ENCODE measurements at places on chromosomes 6 and 20.

DNA sequence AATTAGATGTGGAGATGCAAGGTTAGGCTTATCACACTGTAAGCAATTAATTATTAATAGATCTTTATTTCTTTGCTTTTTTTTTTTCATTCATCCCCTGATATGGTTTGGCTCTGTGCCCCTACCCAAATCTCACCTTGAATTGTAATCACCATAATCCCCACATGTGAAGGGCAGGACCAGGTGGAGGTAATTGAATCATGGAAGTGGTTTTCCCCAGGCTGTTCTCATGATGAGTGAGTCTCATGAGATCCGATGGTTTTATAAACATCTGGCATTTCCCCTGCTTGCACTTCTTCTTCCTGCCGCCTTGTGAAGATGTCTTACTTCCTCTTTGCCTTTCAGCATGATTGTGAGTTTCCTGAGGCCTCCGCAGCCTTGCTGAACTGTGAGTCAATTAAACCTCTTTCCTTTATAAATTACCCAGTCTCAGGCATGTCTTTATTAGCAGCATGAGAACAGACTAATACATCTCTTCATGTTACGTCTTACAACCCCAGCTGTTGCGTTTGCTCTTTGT, 333.8 kb downstream of the CDH26 start:
- DNase-seq, result no peak

DNA sequence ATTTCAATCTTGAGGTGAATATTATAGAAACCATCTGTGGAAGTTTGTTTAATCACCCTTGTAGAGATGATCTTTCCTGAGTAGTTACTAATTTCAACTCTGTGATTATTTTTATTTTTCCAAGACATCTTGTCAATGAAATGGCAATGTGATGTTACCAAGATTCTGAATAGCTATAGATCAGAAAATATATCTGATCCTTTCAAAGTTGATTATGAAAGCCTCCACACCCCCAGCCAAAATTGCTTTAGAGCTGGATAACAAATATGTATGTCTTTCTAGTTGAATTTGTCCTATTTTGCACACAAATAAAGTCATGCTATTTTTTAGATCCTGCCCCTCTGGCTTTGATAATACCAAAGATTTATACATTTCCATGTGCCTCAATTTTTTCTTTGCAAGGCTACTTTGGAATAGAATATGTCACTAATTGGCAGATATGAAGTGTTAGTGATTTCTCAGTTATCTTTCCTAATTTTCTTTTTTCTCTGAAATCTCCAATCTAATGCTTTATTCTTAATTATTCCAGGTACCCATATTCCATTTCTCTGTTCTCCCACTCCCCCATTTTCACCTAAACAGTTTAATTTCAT, 5.0 kb downstream of the SIM1 start:
- DNase-seq, result no peak

DNA sequence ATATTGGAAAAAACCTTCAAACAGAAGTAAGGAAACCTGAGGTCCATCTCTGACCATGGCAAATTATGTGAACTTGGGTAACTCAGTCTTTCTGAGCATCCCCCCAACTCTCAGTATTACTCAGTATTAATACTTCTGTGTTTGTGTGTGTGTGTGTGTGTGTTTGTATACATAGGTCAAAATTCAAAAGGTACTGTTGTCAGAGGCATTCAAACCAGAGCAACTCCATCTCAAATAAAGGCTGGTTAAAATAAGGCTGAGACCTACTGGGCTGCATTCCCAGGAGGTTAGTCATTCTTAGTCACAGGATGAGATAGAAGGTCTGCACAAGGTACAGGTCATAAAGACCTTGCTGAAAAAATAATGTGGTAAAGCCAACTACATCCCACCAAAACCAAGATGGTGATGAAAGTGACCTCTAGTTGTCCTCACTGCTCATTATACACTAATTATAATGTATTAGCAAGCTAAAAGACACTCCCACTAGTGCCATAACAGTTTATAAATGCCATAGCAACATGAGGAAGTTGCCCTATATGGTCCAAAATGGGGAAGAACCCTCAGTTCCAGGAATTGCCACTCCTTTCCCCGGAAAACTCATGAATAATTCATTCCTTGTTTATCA, 33.3 kb upstream of the SLC22A16 start:
- no peak for DNase-seq

- no peak for DNase-seq
Observed at GRCh38 chr20:38962928-38963401, 821 bp downstream of the DHX35 start.

- no peak for DNase-seq
Observed at GRCh38 chr6:105781915-105782314, 304.2 kb upstream of the PRDM1 start.

DNA sequence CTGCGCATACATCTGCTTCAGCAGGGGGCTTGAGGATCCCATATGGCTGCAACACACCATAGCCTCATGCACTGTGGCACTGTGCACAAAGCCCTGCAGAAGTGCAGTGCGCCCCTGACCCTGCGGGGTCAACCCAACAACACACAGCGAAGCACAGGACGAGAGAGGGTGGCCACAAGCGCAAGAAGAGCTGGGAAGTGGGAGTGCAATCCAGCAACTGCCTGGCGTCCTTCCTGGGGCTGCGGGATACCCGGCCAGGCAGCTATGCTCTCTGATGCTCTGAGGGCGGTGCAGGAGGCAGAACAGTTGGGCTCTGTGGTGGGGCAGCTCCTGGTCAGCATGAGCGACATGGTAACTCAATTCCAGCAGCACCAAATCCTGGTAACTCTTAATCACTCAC, 5.6 kb upstream of the ACSS1 start:
- no peak for DNase-seq

GRCh38 chr6:137875058-137875520, 8.0 kb downstream of the TNFAIP3 start:
- no peak for DNase-seq

GRCh38 chr6:27471365-27472115, 1.4 kb downstream of the ZNF184 start:
- no peak for DNase-seq

- no peak for DNase-seq
Observed at GRCh38 chr6:142030115-142030619, 102.6 kb upstream of the GJE1 start.

All from activated naive CD4-positive, alpha-beta T cell treated with anti-CD3 and anti-CD28 coated beads, Interleukin-2, amount 10 ng/mL, durations not matched to agents 7 days and 5 days (primary cell).